ENCODE measurements at places on chromosomes 6 and 20. TPM values are rescaled to one million over a fixed set of nuclear protein-coding genes. Genes with fewer than 3 reads are reported as not detected.

OTOR gene
- polyA plus RNA-seq, result 0.14 TPM

LY6G6C gene
- polyA plus RNA-seq, result 0.41 TPM

SMOC2 gene
- 33.1 TPM for polyA plus RNA-seq

VTA1 gene
- polyA plus RNA-seq, result 81.4 TPM

PBOV1 gene
- polyA plus RNA-seq, result 0.15 TPM

GRCh38 chr6:43103253-43103876 is 27.3 kb downstream of the PTK7 start:
- DNase-seq, result no peak

- no peak for DNase-seq
Measured at GRCh38 chr6:41072836-41073202, at the start of gene NFYA. Gene NFYA, plus strand, starts transcription at chr6:41072974. Its CDS starts 6,116 bp downstream, at chr6:41079090.

GRCh38 chr20:54237116-54237943 is 29.4 kb downstream of the PFDN4 start:
- DNase-seq, result no peak

DNA sequence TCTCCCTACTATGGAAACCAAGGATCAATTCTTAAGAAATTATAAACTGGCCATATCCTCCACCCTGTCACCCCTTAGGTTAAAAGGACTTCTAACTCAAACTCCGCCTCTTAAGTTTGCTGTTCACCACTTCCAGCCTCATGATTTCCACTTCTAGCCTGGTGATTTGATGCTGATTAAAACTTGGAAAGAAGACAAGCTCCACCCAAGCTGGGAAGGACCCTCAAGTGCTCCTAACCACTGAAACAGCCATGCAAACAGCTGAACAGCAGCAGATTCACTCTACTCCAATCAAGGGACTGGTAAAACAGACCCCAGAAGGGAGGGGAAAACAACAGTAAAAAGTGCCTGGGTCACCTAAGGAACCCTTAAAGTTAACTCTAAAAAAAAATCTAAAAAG is 10.3 kb downstream of the LCA5 start:
- DNase-seq, result no peak

GRCh38 chr20:36540551-36541211 is 638 bp upstream of the MYL9 start:
- no peak for DNase-seq

DNA sequence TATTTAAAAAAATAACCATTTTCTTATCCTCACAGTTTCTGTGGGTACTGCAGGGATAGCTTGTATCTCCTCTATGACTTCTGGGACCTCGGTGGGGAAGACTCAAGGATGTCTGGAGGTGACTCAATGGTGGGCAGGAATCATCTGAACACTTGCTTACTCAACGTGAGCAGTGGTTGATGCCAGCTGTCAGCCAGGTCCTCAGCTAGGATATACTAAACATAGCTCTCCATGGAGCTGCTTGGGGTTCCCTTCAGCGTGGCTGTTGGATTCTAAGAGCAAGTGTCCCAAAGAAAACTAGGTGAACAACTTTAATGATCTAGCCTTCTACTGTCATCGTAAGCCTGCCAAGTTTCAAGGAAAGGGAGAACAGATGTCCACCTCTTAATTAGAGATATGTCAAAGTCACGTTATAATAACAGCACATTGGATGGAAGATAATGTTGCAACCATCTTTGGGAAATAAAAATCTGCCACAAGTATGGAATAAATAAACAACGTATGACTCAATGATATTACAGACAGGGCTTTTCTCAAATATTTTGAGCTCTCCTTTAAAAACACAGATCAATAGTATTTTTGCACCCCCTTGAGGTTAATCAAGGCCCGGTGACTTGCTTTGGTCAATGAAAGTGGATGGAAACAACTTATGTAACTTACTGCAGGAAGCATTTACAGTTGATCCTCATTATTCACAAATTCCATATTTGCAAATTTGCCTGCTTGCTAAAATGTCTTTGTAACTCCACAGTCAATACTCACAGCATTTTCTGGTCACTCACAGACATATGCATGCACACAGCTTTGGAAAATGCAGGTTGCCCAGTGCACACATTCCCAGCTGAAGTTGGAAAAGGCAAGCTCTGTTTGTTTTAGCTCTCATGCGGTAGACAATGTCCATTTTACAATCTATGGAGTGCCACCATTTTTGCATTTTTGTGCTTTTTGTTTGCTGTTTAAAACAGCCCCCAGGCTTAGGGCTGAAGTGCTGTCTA is 6.6 kb upstream of the HEBP2 start:
- no peak for DNase-seq

DNA sequence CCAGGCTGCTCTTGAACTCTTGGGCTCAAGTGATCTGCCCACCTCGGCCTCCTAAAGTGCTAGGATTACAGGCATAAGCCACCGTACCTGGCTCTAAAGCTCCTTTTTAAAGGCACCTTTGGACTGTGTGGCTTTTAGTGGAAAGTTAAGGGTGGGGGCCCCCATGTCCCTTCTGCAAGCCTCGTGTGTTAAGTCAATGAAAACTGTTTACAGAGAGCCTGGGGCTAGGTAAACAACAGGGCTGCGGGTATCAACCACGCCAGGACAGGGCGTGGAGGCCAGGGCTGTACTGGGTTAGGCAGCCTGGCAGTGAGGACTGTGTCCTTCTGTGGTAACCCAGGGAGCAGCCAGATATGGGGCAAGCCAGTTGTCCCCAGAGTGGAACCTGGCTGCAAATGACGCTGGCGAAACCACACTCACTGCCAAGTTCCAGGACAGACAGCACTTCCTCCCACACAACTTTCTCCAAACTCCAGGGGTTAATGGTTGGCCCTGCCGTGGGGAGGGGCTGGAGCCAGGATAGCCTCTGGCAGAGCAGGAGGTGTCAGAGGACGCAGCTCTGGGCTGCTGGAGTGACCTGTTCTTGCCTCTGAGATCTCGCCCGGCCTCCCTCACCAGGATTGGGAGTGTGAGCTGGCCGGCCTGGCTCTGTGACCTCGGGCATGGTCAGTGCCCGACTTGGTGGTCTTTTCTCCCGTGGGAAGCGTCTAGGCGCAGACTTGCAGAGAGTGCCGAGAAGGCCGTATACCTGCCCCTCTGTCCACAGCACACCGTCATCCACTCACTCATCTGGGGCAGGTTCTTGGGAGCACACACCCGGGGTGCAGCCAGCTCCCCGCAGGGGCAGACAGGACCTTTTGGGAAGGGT is 3.2 kb downstream of the SLC17A9 start:
- DNase-seq, result no peak

- DNase-seq, result no peak
Measured at GRCh38 chr6:17278289-17279063, 2.7 kb upstream of the RBM24 start.

DNA sequence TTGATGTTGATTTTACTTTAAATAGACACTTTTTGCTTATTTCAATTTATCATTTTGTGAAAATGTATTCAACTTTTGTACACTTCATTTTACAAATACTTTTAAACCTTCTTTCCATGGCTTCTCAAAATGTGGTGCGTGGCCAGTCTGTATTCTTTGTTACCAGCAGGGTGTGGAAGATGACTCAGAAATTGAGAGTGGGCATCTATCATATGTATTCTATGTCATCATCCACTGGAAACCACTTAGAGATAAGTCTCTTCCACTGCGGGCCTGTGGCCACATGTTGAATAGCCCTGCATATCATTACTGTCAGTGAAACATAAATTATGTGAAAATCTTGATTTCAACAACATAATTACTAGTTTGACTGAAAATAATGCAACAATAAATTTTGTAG is 52.6 kb upstream of the MC3R start:
- no peak for DNase-seq

GRCh38 chr6:6583836-6584235 is 4.7 kb upstream of the LY86 start:
- DNase-seq, result no peak

DNA sequence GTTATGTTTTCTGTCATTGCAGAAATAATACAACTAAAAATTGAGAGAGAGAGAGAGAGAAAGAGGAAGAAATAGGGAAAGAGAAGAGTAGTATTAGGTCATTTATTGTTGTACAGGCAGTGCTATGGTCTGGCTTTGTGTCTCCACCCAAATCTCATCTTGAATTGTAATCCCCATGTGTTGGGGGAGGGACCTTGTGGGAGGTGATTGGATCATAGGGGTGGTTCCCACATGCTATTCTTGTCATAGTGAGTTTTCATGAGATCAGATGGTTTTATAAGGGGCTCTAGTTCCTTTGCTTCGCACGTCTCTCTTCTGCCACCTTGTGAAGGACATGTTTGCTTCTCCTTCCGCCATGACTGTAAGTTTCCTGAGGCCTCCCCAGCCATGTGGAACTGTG is 677.4 kb upstream of the CHD6 start:
- DNase-seq, result no peak

Data from renal cortex interstitium (tissue), 15 donors.